Naive thymus-derived CD8-positive, alpha-beta T cell (primary cell): ENCODE measurements at places on chromosomes 16 and 17.
A peak's percentile ranks its signal among the peaks of the same experiment; 100 is the strongest.

DNA sequence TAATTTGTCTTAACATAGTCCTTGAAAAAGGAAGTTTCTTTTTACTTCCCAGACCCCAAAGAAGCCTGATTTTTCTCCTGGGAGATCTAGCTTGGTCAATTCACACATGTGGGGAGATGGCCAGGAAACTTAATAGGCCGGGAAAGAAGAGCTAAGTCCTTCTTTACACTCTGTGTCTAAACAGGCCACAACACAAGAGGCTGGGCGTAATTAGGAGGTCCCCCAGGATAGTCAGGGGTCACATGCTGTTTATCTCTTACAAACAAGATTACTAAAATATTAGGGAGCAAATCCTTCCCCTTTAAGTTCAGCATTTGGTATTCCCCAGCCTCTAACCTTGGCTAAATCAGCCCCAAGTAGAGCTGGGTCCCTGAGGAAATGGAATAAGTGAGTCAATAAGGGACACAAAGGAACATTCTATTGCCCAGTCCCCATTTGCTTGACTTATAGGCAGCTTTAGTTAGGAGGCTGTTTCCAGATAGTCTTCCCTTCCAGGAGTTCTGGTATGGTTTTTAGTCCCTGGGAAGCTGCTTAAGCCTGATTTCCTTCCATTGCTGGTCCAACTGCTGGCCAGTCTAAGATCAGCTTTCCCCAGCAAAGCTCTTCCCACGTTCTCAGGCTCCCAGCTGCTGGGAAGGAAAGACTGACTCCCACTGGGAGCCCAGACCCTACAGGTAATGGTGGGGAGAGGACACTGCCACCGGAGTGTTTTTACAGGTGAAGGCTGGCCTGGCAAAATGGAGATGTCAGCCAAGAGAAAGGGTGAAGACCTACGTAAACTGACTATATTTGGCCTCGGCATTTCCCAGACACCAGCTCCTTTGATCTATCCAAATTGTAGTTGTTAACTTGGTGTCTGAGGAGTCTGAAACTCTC lies 14.1 kb upstream of the HOXB9 start:
- DNase-seq = no peak
- H3K27me3 ChIP-seq = peaks cover 100% of the 10 kb centered on the region
- no peaks in the 10 kb centered on the region for H3K36me3 ChIP-seq
- H3K4me3 ChIP-seq = no peak overlapping the region

- no peaks in the 10 kb centered on the region for H3K27me3 ChIP-seq
- no peak overlapping the region for H3K27ac ChIP-seq
- no peak for DNase-seq
- H3K4me3 ChIP-seq = no peak overlapping the region
- H3K4me1 ChIP-seq = no peaks in the 10 kb centered on the region
Measured at GRCh38 chr16:19853132-19853741, 31.4 kb downstream of the GPRC5B start.

DNA sequence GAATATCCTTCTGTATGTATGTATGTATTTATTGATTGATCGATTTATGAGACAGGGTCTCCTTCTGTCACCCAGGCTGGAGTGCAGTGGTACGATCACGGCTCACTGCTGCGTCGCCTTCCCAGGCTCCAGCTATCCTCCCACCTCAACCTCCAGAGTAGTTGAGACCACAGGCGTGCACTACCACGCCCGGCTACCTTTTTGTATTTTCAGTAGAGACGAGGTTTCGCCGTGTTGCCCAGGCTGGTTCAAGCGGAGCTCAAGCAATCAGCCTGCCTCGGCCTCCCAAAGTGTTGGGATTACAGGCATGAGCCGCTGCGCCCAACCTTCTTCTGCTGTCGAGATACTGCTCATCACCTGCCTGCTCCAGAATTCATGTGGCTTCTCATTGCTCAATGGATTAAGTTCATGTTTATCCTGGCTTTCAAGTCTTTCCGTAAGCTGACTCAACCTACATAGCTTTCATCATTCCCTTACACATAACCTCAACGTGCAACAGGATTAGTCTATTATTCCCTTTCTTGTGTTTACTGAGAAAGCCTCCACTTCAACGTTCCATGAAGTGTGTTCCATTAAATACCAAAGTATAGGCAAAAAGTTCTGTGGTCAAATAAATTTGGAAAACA lies 13.6 kb downstream of the TAC4 start:
- DNase-seq = no peak
- no peak overlapping the region for H3K4me3 ChIP-seq
- no peak overlapping the region for H3K27ac ChIP-seq
- H3K4me1 ChIP-seq = peaks cover 13% of the 10 kb centered on the region
- peaks cover 64% of the 10 kb centered on the region for H3K36me3 ChIP-seq
- H3K27me3 ChIP-seq = no peaks in the 10 kb centered on the region

- no peaks in the 10 kb centered on the region for H3K27me3 ChIP-seq
- DNase-seq = no peak
- no peak overlapping the region for H3K4me3 ChIP-seq
- no peak overlapping the region for H3K27ac ChIP-seq
- peaks cover 26% of the 10 kb centered on the region for H3K4me1 ChIP-seq
- no peaks in the 10 kb centered on the region for H3K36me3 ChIP-seq
Measured at GRCh38 chr16:88807626-88808453, 3.9 kb downstream of the APRT start.

- H3K27ac ChIP-seq = peak within 1 kb of the TSS; percentile 98
- H3K4me1 ChIP-seq = peaks cover 34% of the 10 kb centered on the region
- no peaks in the 10 kb centered on the region for H3K36me3 ChIP-seq
- H3K4me3 ChIP-seq = peak within 1 kb of the TSS; percentile 92
Measured at GRCh38 chr16:30571445-30572322, at the start of gene ZNF688. Gene ZNF688 (minus strand): TSS chr16:30571714. CDS start chr16:30571629, 85 bp downstream.

DNA sequence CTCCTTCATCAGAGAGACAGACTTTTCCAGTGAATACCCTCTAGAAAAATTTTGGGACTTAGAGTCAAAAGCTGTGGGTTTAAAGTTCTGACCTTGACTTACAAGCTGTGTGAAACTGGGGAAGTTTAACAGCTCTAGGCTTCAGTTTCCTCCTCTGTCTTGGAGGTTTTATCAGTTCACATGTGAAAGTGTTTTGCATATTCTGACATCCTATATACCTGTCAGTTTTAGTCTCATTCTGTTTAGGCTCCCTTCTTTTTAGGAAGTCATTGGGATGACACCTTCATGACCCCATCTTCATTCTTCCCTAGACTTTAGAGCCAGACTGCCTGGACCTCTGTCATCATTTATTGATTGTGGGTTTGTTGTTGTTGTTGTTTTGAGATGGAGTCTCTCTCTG lies 44.4 kb downstream of the YPEL2 start:
- H3K27ac ChIP-seq = no peak overlapping the region
- H3K4me3 ChIP-seq = no peak overlapping the region
- no peaks in the 10 kb centered on the region for H3K36me3 ChIP-seq

DNA sequence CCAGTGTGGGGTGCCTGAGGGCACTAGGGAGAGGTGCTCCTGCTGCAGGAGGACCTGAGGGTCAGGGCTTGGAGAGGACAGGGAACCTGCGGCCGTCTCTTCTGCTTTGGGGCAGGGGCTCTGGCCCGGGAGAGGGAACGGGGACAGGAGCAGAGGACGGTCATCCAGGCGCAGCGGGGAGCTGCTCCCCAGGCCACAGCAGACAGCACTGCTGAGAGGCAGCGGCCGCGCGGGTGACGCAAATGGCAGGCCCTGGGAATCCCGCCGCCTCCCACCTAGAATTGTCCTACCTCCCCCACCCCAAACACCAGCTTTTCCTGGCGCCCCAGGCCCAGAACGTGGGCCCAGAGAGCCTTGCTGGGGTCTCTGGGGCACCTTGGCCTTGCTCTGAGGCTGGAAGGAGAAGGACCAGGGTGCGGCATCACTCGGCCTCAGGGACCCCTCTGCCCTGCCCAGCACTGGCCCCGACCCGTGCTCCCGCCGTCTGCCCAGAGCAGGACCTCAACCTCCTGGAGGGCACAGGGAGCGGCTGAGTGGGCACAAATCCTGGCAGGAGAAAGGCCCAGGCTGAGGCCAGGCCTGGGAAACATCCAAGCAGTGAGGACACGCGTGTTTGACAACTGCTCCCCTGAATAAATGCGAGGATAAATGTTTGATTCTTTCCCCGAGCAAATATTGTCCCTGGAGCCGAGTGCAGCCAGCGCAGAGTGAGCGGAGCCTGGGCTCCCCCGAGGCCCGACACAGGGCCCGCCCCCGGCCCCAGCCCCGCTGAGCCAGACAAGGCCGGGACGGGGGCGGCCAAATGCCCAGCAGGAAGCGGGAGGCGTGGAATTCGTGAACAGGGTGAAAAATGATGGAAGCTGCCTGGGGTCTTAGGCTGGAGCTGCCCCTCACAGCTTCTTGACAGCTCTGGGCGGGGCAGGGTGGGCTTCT lies 8.5 kb downstream of the SSTR5 start:
- no peak overlapping the region for H3K27ac ChIP-seq
- H3K4me1 ChIP-seq = no peaks in the 10 kb centered on the region
- DNase-seq = no peak
- peaks cover 10% of the 10 kb centered on the region for H3K36me3 ChIP-seq
- no peak overlapping the region for H3K4me3 ChIP-seq
- peaks cover 16% of the 10 kb centered on the region for H3K27me3 ChIP-seq

DNA sequence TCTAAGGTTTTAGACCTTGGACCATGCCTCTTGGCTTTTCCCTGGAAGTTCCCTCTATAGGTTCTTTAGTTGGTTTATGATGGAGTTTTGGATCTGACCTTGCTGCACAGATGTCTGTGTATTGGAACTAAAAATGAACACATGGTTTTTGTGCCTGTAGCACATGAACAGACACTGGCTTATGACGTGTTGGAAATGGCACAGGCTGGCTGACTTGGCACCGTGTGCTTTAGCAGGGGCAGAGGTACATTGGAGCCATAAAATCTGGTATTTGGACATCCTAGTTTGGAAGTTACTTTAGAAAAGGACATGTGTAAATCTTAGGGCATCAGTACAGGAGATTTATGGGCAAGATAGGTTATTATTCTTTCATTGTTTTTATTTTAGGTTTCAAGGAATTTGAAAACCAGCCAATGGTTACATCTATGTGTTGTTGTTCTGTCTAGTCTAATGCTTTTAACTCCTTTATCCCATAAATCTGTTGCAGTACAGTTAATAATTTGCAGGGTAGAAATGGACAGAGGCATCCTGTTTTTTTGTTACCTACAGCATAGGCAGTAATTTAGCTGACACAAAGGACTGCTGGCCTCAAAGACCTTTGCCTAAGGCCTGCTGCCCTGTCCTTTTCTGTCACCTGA lies 6.0 kb downstream of the SOCS7 start:
- peak overlapping the region; percentile 28 for H3K27ac ChIP-seq
- DNase-seq = no peak
- H3K36me3 ChIP-seq = no peaks in the 10 kb centered on the region
- H3K4me1 ChIP-seq = peaks cover 62% of the 10 kb centered on the region

DNA sequence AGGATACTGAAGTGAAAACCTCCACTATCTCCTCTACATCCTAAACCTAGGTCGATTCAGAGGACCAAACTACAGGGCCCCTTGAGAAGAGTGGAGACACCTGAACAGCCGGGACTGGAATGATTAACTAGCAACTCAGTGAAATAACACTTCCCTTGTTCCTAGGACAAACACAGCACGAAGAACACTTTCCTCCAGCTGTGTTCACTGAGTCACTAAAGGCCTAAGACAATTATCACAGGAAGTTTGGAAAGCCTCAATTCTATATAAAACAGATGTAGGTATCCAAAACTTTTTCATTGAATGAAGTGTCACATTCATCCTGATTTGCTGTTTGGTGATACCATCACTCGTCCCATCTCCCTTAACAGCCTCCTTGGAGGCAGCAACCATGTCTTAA lies 15.5 kb upstream of the CUEDC1 start:
- H3K4me3 ChIP-seq = no peak overlapping the region
